Activated CD4-positive, alpha-beta T cell treated with anti-CD3 and anti-CD28 coated beads for 4 hours (primary cell): ENCODE measurements at places on chromosomes 12 and 14.
A peak's percentile ranks its signal among the peaks of the same experiment; 100 is the strongest.

GRCh38 chr12:20120403-20120725, 248.0 kb upstream of the PDE3A start:
- no peak for DNase-seq

DNA sequence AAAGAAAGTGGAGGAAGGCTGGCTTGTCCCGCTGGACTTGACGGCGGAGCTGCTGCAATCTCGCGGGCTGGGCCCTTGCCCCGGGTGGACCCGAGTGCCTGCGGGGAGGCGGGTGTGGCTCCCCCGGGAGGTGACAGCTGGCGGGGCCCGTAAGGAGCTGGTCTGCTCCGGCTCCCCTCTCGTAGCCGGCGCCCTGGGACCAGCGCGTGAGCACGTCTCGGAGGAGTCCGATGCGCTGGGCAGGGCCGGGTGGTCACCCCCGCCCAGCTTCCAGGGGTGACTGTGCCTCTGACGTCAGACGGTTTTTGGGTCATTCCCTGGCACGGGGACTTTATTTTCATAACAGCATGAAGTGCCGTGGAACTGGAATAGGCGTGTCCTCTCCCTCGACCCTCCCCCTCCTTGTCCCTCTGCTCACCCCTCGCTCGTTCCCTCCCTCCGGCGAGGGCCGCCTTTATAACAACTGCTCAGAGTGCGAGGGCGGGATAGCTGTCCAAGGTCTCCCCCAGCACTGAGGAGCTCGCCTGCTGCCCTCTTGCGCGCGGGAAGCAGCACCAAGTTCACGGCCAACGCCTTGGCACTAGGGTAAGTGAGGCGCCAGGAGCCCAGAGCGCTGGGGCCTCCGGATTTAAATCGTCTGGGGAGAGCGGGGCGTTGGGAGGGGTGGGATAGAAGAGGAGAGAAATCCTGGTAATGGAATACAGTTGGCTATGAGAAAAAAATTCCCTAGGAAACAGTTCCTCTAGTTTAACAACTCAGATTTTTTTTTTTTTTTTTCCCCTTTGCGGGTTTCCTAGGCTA, at the start of gene GPRC5A:
GPRC5A (plus strand) TSS at position 483 of the 801 bp plus-strand sequence. CDS start 16,688 bp downstream, outside the sequence.
- DNase-seq, result peak; percentile 15

GRCh38 chr14:46322076-46322475, 329.5 kb downstream of the RPL10L start:
- no peak for DNase-seq

- DNase-seq, result no peak
Measured at GRCh38 chr12:95986635-95987570, 9.2 kb downstream of the HAL start.

- no peak for DNase-seq
Measured at GRCh38 chr14:92484132-92484823, 29.3 kb upstream of the RIN3 start.

DNA sequence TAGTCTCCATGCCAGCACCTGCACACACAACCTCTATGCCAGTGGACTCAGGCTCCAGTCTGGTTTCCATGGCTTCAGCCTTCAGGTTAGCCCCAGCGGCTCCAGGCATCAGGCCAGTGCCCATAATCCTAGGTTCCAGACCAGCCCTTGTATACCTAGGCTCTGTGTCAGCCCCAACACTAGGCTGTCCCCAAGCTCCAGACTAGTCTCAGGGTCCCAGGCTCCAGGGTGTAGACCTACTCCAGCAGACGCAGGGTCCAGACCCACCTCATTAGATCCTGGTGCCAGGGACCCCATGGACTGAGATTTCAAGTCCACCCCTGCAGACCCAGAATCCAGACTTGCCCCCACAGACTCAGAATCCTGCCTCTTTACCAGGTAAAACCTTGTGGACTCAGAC, 275.9 kb downstream of the SLC16A7 start:
- no peak for DNase-seq

GRCh38 chr14:22500954-22501726, 87.9 kb downstream of the DAD1 start:
- peak; percentile 35 for DNase-seq

DNA sequence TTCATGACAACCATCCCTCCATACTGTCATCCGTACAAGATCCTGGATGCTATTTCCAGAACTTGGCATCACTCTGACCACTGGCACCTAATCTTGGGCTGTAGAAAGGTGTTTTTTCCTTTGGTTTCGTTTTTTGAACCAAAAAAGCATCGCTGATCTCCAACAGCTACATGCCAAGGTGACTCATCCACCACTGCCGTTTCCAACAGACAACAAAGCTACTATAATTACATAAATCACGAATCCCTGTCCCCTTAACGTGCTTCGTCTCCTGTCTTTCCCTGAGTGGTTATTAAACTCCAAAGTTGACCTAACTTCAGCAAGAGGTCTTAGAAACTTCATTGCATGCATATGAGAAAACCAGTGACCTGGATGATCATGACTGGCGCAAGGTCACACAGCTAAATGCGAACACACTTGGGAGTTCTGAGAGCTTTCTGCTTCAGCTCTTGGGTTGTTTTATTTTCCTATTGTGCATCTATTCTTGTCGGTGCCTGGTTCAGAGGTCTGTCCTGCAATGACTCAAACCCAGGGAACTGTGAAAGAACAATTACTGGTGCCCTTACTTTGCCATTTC, 99.9 kb downstream of the PPM1H start:
- no peak for DNase-seq

GRCh38 chr14:23160924-23161522, 22.4 kb downstream of the SLC7A8 start:
- no peak for DNase-seq

GRCh38 chr14:96233661-96234060, 22.3 kb upstream of the BDKRB1 start:
- no peak for DNase-seq

- no peak for DNase-seq
Measured at GRCh38 chr14:38910092-38910491, 192.9 kb downstream of the SEC23A start.
